ENCODE measurements at places on chromosomes 4 and X.

DNA sequence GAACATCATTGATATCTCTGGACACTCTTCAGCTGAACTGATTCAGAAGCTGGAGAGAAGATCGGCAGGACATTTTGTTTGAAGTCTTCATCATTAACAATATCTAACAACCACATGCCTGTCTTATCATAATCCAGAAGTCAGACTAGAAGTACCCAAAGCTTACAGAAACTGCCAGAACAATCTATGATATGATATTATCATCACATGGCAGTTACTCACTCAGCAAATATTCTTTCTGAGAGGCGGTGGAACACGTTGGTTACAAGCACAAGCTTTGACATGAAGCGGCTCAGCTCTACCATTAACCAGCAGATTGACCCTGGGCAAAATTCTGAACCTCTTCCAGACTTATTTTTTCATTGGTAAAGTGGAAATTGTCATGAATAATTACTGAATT lies 69.4 kb upstream of the KIT start:
- DNase-seq = no peak

- no peak for DNase-seq
Observed at GRCh38 chr4:180860089-180860720, 1383.0 kb upstream of the TENM3 start.

DNA sequence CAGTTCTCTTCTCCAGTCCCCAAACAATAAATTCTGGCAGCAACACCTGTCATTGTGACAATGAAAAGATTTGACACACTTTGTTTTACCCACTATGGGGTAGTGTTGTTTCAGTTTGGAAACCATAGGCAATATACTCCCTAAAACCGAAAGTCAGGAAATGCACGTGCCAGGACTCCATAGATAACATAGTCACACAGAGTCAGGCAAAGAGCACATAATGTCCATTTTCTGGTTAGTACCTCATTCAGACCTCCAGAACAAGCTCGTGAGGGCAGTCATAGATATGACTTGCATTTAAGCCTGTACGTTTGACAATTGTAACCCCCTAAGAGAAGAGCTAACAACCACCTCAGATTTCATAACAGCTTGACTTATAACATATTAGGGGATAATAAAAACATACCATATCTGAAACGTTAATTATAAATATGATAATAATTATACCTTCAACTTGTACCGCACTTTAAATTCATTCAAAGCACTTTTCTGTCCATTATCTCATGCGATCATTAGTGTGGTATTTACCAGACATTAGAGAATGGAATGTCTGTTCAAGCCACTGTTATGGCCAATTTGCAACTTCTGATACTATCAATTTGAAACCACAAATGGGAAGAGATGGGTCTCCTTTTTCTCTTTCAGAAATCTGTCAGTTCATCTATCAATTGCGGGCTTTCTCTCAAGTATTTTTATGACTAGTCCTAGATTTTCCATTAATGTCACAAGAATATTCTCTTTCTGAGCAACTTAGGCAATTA lies 147.4 kb downstream of the LDB2 start:
- no peak for DNase-seq

DNA sequence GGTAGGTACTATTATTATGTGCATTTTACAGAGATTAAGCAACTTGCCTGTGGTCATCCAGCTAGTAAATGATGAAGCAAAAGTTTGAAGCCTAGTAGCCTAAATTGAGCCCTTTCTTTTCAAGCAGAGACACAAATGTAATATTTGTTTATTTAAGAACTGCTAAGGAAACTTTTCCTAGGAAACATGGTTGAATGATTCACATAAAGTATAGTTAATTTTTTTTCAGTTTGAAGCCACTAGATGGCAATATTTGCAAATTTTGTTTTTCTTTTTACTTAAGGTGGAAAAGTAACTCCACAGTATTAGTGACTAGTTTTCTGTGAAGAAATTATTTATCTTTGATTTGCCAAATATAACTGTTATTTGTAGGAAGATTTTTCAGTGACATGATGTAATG lies 52.8 kb upstream of the ANKRD17 start:
- DNase-seq = no peak

- DNase-seq = no peak
Observed at GRCh38 chrX:39174772-39175417, 373.6 kb downstream of the MID1IP1 start.

- DNase-seq = no peak
Observed at GRCh38 chr4:158033416-158034120, 139.3 kb downstream of the GASK1B start.

DNA sequence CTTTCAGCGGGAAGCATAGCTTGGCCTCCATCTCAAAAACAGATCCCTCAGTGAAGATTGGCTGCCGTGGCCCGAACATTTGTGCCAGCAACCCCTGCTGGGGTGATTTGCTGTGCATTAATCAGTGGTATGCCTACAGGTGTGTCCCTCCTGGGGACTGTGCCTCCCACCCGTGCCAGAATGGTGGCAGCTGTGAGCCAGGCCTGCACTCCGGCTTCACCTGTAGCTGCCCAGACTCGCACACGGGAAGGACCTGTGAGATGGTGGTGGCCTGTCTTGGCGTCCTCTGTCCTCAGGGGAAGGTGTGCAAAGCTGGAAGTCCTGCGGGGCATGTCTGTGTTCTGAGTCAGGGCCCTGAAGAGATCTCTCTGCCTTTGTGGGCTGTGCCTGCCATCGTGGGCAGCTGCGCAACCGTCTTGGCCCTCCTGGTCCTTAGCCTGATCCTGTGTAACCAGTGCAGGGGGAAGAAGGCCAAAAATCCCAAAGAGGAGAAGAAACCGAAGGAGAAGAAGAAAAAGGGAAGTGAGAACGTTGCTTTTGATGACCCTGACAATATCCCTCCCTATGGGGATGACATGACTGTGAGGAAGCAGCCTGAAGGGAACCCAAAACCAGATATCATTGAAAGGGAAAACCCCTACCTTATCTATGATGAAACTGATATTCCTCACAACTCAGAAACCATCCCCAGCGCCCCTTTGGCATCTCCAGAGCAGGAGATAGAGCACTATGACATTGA lies 175.4 kb downstream of the FAT4 start:
- no peak for DNase-seq

GRCh38 chrX:30308263-30309138 lies 689 bp downstream of the NR0B1 start:
- DNase-seq = no peak

GRCh38 chr4:107740950-107741701 lies 21.1 kb upstream of the PAPSS1 start:
- no peak for DNase-seq

GRCh38 chr4:134365852-134366251 lies 164.3 kb upstream of the PABPC4L start:
- no peak for DNase-seq

DNA sequence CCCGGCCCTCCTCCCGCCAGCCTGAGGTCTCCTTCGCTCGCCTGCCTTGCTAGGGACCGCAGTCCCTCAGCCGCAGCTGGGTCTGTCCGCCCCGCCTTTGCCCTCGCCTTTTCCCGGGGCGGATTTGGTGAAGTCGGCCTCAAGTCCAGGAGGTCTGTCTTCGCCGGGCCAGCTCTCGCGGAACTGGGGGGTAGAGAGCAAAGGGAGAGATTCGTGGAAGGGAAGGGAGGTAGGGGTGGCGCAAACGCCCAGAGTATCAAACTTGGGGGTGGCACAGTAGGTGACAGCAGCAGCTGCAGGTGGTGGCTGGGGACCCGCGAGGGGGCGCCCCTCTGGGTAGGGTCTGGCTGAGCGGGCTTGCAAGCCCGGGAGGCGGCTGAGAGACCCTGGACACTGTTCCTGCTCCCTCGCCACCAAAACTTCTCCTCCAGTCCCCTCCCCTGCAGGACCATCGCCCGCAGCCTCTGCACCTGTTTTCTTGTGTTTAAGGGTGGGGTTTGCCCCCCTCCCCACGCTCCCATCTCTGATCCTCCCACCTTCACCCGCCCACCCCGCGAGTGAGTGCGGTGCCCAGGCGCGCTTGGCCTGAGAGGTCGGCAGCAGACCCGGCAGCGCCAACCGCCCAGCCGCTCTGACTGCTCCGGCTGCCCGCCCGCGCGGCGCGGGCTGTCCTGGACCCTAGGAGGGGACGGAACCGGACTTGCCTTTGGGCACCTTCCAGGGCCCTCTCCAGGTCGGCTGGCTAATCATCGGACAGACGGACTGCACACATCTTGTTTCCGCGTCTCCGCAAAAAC lies at the start of gene NPY2R:
TSS of gene NPY2R (plus strand) at position 379 of the 797 bp plus-strand sequence. CDS start 5,304 bp downstream, outside the sequence.
- no peak for DNase-seq

- no peak for DNase-seq
Observed at GRCh38 chrX:100812216-100813158, 7.7 kb upstream of the CSTF2 start.

GRCh38 chrX:32532262-32532661 lies 679.1 kb downstream of the DMD start:
- no peak for DNase-seq

GRCh38 chr4:37762294-37762990 lies 64.0 kb upstream of the PGM2 start:
- no peak for DNase-seq

GRCh38 chr4:73485085-73485484 lies 3.5 kb downstream of the AFM start:
- no peak for DNase-seq

DNA sequence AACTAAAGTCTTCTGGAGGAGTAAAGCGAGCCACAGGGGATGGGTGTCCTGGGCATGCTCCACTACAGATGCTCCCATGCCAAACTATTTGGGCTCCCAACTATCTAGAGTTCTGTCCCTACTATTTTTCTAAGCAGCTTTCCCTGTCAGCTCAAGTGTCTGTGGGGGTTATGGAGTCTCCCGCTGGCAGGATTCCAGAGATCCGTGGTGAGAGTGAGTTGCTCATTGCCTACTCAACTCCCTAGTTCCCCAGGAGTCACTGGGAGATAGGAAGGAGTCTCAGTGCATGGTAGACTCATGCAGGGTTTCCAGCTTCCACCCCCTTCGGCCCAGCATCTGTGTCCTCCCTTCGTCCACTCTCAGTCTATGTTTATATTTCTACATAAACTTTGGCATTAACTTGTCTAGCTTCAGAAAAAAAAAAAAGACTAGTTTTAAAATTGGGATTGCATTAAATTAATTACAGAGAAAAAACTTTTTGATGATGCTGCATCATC lies 55.1 kb upstream of the INPP4B start:
- no peak for DNase-seq

DNA sequence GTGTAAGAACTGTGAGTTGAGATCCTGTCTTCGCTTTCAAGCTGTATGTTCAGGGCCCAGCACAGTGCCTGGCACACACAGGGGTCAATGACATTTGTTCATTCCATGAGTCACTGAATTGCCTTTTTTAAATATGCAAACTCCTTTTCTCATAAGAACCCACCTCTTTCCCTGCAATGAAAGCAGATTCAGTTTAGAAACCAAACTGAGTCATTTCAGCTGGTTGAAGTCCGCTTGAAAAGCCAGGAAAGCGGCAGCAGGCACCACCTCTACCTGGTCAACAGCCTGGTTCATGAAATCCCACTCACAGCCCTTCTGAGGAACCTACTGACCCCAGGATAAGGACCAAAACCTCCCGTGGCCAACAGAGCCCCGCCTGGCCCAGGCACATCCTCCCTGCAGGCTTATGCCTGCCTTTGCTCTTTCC lies 4.5 kb upstream of the C1QTNF7 start:
- DNase-seq = no peak

DNA sequence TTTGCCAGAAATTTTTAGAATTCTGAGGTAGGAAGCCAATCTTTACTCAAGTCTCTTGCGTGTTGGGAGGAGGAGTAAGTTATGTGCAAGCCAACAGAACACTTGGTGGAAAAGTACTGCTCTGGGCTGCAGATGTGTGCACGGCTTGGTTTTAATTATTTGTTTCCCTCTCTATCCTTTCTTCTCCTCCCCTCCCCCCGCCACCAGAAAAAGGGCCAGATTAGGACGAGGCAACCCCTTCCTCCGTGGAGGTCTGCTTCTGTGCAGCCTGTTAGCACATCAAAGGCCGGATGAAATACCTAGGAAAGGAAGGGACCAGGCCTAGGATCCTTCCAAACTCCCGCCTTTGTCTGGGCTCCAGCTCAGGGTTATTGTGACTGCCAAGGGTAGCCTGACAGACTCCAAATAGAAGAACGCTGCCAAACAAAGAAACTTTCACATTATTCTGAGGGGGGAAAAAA lies 1.0 kb upstream of the PGRMC1 start:
- DNase-seq = no peak

DNA sequence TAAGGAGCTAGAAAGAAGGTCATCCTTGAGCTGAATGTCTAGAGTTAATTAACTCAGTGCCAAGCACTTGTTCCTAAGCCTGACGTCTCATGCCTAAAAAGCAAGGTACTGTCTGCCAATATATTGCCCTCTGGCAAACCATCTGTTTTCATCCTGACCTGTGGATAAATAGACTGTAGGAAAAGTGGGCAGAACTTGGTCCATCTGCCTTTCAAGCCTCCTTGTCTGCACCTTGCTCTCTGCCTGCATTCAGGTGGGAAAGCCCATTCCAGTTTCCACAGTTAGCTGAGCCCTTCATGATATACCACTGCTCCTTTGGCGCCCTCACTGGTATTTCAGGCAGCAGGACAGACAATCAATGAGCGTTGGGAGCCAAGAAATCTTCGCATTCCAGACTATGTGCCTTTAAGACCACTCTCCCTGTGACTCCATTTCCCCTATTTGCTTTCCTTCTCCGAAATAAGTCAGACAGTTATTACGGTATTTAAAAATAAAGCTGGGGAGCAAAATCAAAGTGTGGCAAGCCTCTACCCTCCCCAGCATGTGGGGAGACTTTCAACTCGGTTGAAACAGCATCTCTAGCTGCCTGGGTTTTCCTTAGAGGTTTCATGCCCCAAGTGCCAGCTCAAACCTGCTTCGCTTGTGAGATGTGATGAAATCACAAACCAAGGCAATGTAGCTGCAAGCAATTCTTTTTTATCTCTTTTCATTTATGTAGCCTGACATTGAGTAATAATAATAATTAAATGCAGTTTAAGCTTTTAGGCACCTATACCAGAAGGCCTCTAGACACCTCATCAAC lies 2.5 kb upstream of the CCDC149 start:
- no peak for DNase-seq

- DNase-seq = no peak
Observed at GRCh38 chrX:14673764-14674163, 144.4 kb downstream of the GLRA2 start.

GRCh38 chrX:136652822-136653723 lies 5.1 kb downstream of the CD40LG start:
- no peak for DNase-seq

- no peak for DNase-seq
Observed at GRCh38 chr4:6689506-6689960, 4.1 kb upstream of the S100P start.

DNA sequence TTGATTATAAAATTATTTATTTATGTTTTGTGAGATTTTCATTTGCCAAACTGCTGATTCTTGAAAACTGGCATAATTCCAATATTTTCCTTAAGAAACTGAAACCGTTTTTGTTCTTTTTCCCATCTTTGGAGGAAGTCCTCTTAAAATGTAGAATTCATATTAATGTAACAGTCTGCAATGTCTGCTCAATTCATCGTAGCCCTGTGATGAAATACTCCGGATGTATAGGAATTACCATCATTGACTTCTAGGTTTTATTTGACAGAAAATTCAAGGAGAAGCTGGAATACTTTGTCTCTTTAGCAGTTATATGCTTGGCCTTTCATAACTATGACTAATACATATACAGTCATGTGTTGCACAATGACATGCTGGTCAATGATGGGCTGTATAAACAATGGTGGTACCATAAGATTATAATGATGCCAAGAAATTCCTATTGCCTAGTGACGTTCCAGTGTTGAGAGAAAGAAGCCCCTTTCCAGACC lies 185.0 kb upstream of the GPRIN3 start:
- no peak for DNase-seq

GRCh38 chr4:154740462-154740861 lies 3.3 kb upstream of the LRAT start:
- no peak for DNase-seq

- no peak for DNase-seq
Observed at GRCh38 chr4:143188136-143189088, 3.7 kb downstream of the USP38 start.

All from stimulated activated CD8-positive, alpha-beta memory T cell treated with anti-CD3 and anti-CD28 coated beads, Interleukin-15, amount 100 ng/mL, for 24 hours (primary cell).